NCI-H1417 (cell line): ENCODE measurements at places on chromosomes 7 and 10.

GRCh38 chr10:86261470-86261869, 105.1 kb downstream of the GRID1 start:
- DNase-seq: peak; percentile 23

- no peak for DNase-seq
Measured at GRCh38 chr7:45662540-45663166, 88.5 kb downstream of the ADCY1 start.

DNA sequence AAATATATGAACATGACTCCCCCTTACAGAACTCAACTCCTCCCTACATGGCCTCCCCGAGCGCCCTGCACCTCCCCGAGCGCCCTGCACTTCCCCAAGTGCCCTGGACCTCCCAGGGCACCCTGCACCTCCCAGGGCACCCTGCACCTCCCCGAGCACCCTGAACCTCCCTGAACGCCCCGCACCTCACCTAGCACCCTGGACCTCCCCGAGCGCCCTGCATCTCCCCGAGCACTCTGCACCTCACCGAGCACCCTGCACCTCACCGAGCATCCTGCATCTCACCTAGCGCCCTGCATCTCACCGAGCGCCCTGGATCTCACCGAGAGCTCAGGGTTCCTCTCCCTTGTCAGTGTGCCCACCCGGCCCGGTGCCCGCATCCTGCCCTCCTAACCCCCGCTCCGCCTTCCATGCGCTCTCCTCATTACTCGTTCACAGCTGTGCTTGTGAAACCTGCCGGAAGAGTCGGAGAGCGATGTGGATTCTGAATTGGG, 134.3 kb downstream of the ACTR3B start:
- DNase-seq: no peak

GRCh38 chr10:92627845-92628480, 35.0 kb downstream of the KIF11 start:
- DNase-seq: peak; percentile 59

GRCh38 chr10:116171505-116171904, 101.5 kb downstream of the GFRA1 start:
- no peak for DNase-seq

- no peak for DNase-seq
Measured at GRCh38 chr7:43443381-43443780, 139.5 kb upstream of the STK17A start.

DNA sequence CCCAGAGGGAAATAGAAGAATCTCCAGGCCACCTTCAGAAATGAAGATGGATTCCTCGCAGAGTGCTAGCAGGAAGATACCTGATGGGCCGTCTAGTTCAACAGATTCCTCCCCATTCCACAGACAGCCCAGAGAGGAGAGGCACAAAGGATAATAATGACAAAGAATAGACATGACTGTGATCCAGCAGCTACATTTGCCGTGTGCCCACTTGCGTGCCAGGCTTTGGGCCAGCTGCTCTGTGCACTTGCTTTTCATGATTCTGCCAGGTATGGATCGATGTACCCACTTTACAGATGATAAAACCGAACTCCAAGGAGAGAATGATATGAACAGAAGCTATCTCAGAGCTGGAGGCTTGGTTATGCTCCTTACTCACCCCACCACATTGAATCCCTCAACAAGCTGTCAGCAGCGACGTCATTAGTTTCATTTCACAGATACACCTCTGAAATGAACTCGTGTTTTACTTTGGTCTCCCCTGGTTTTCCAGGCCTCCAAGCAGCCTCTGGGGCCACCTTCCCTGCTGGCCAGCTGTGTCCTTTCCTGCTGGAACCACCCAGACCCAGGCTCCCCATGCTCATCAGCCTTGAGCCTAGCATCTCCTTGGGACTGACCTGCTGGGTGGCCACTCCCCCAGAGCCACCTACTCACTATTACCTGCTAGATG, 11.9 kb upstream of the WDFY4 start:
- no peak for DNase-seq

- DNase-seq: no peak
Measured at GRCh38 chr7:46215987-46216567, 295.0 kb upstream of the IGFBP3 start.

GRCh38 chr7:4871930-4872675, 10.3 kb upstream of the PAPOLB start:
- DNase-seq: no peak

DNA sequence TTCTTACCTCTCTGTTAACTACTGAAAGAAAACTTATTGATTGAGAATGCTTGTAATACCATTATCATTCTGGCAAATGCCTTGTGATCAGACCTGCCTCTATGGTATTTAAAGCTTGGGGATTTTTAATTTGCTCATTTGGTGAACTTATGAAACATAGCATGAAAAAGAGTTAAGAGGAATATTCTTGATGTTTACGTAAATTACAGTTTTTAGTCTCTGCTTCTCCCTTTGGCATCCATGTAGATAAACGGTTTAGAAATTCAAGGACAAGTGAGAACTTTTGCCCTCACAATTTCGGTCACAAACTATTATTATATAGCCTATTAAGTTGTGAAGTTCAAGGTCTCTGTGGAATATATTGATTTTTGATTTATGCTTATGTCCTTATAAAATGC, 11.2 kb upstream of the CELF2 start:
- no peak for DNase-seq

DNA sequence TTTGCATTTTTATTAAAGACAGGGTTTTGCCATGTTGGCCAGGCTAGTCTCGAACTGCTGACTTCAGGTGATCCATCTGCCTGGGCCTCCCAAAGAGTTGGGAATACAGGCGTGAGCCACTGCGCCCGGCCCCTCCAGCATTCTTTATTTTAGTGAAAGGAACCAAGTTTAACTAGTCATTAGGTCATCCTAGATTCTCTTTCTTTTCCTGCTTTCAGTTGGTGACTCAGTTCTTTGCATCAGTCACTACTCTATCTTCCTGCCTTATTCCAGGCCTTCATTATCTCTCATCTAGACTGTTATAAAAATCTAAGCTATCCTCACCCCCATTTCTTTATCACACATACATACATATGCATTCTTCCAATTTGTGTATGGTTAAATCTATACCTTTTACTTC, 63.7 kb downstream of the PRSS58 start:
- DNase-seq: no peak

GRCh38 chr7:125516194-125516593, 586.6 kb upstream of the POT1 start:
- peak; percentile 80 for DNase-seq

DNA sequence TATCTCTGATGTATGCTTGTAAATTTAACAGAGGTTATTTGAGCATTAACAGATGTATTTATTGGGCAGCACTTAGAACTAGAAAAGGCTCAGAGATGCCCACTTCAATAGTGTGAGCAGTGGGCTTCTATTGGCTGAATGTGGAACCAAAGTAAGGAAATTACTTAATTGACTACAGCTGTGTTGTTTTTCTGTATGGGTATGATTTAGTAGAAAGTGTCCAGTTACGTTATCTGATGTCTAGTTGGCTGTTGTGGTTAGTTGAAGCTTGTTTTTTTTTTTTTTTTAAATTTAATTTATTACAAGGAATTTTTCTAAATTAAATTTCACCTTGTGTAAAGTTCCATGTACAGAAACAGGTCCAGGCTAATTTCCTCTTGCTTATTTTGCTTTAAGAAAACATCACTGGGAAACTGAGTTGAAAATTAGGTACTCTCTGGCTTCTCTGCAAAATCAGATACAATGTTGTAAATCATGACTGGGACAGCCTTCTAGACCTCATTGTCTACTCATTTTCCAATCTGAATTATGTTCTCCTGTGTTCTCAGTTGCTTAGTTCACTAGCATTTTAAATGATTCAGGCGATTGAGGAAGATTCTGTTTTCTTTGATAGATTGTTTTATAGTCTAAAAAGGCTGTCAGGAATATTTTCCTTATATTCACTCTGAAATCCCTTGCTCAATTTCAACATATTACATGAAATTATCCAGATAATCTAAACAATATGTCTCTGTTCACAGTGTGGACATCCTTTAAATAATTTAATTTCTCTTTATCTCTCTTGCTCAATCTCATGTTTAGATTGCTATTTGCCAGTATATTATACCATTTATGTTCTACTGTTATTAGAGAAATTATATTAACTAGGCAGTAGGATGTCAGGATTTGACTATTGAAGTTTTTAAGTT, 53.0 kb downstream of the PHF14 start:
- DNase-seq: no peak

- no peak for DNase-seq
Measured at GRCh38 chr7:150435047-150435389, 15.4 kb upstream of the GIMAP8 start.

GRCh38 chr7:147978201-147978600, 612.4 kb upstream of the C7orf33 start:
- DNase-seq: no peak

DNA sequence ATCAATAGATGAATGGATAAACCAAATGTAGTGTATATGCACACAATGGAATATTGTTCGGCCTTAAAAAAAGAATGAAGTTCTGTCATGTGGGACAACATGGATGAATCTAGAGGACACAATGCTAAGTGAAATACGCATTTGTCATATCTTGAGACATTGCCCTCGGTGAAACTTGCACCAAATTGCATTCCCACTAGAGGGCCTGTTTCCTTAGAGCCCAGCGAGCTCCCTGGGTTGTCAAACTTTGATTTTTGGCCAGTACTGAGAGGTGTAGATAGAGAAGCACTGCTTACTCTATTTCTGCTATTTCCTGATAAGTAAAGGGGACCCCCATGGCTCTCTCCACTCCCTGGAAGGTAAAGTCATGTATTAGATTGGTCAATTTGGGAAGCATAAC, 157.1 kb downstream of the GPAM start:
- DNase-seq: no peak

DNA sequence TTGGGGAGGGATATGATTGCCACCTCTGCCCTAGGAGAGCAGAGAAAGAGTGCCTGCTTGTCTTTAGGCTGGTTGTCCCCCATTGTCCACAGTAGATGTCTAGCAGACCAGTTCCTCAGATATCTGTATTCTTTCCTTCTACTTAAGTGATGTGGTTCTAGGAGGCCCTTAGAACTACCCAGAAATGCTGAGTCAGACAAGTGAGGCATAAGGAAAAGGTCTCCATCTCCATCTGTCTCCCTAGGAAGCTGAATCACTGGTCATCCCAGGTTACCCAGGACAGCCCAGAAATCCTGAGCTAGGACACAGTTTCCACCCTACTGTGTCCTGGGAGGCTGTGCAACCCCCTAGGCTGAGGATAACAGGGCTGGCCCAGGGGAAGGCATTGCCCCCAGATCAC, 93.4 kb upstream of the INHBA start:
- DNase-seq: no peak

DNA sequence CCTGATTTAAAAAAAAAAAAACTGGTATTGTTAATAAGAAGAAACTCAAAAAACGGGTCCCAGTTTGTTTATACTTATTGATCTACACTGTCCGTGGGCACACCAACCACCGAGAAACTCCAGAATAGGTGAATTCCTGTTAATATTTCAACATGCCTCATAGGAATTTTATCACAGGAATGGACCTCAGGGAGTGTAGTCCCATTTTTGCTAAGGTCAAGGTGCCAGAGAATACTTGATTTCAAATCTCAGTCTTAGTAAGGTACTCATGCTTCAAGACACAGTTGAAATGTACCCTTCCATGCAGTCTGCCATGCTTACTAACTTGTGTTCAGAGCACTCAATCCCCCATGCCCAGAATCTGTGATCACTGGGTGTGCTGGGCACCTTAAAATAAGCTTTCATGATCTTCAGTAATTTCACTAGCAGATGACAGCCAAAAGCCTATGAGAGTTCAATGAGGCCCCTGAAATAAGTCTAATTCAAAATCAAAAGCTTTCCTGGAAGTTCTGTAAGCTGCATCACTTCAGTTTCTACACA, 385.7 kb downstream of the TNS3 start:
- DNase-seq: no peak

DNA sequence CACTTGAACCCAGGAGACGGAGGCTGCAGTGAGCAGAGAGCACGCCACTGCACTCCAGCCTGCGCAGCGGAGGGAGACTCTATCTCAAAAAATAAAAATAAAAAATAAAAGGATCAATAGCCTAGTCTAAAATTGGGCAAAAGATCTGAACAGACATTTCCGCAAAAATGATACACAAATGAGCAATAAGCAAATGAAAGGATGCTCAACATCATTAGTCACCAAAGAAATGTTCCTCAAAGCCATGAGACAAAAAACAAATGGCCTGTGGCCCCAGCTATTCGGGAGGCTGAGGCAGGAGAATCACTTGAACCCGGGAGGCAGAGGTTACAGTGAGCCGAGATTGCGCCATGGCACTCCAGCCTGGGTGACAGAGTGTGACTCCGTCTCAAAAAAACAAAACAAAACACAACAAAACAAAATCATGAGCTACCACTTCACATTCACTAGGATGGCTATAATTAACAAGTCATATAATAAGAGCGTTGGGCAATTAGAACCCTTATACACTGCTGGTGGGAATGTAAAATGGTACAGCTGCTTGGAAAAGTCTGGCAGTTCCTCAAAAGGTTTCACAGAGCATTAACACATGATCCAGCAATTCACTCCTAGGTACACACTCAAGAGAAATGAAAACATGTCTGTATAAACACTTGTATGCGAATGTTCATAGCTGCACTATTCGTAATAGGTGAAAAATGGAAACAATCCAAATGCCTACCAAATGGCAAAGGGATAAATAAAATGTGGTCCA, 3.1 kb downstream of the DAGLB start:
- DNase-seq: peak; percentile 85

DNA sequence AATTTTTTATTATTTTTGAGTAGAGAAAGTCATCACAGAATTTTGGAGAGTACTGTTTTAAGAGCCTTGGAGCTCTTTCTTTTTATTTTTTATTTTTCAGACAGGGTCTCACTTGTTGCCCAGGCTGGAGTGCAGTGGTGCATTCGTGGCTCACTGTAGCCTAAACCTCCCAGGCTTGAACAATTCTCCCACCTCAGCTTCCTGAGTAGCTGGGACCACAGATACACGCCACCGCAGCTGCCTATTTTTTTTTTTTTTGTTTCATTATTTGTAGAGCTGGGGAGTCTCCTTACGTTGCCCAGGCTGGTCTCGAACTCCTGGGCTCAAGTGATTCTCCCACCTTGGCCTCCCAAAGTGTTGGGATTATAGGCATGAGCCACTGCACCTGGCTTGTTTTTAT, 10.6 kb downstream of the CPA4 start:
- no peak for DNase-seq

- no peak for DNase-seq
Measured at GRCh38 chr7:51067258-51067657, 249.4 kb downstream of the COBL start.

GRCh38 chr7:155104913-155105312, 34.8 kb downstream of the HTR5A start:
- DNase-seq: no peak

GRCh38 chr10:127948791-127949190, 41.9 kb downstream of the PTPRE start:
- DNase-seq: no peak
